Kidney capillary endothelial cell (primary cell): ENCODE measurements at places on chromosomes 12 and 14.

DNA sequence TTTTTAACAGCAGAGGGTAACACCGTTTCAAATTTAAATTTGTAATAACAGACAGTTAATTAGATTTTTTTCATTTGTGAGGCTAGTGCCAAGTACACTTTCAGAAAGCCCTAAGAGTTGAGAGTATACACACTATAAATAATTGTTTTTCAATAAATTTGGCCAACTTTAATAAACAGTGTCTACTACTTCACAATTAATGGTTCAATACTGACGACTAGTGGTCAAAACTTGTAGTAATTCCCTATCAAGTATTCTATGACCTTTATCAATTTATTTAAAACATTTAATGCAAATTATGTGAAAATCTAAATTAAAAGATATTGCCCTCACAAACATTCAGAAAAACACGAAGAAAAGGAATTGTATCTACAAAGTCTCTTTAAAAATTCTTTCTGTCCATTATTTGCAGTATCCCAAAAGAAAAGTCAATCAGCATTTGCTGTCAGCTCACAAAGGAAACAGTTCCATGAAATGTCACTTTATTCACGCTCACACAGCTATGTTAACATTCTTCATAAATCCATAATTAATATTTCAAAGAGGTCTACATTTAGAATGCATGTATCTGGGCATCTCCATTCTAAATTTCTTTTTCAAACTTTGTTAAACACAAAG lies 91.2 kb downstream of the CEP128 start:
- DNase-seq, result peak; percentile 56

GRCh38 chr14:95125221-95125620 lies 32.1 kb downstream of the DICER1 start:
- no peak for DNase-seq

- DNase-seq, result no peak
These were observed 55.0 kb upstream of the PSMC1 start for GRCh38 chr14:90201344-90201743.

- DNase-seq, result no peak
These were observed 182.6 kb downstream of the CNTN1 start for GRCh38 chr12:40874868-40875267.

GRCh38 chr14:87060405-87060804 lies 932.6 kb downstream of the GALC start:
- DNase-seq, result no peak

DNA sequence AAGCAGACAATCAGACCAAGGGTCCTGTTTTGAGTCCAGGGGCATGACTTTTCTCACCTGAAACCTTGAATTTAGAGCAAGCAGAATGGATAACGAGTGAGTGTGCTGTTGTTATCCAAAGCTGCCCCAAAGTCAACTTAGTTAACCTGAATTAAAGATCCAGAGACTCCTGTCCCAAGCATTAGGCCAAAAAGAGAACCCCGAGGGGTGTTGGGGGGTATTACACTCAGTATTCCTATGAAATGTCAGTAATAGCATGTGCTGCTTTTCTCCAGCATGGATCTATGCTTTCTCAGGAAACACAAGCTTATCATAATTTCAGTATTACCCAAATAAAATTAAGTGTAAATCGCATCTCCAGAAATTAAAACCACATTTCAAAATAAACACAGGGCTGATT lies 19.0 kb downstream of the EIF4B start:
- DNase-seq, result no peak

- DNase-seq, result no peak
These were observed 32.4 kb downstream of the ABCD2 start for GRCh38 chr12:39587225-39587624.
